Activated T-helper 1 cell treated with anti-CD3 and anti-CD28 coated beads, Interleukin-12 subunit alpha, Interleukin-12 subunit beta, Interleukin-2, Interleukin-4 antibody, amounts not matched to agents 30 ng/mL and 10 ng/mL and 1 ng/mL, durations not matched to agents 14 hours and 24 hours and 36 hours (primary cell): ENCODE measurements at places on chromosomes 2 and 18. TPM values are rescaled to one million over a fixed set of nuclear protein-coding genes. Genes with fewer than 3 reads are reported as not detected.

GRCh38 chr2:111100087-111100764 is 20.5 kb upstream of the BCL2L11 start:
- peak overlapping the region; percentile 10 for H3K27ac ChIP-seq
- H3K4me3 ChIP-seq, result no peak overlapping the region
- no peaks in the 10 kb centered on the region for H3K36me3 ChIP-seq
- H3K4me1 ChIP-seq, result peaks cover 15% of the 10 kb centered on the region
- peaks cover 43% of the 10 kb centered on the region for H3K27me3 ChIP-seq

DNA sequence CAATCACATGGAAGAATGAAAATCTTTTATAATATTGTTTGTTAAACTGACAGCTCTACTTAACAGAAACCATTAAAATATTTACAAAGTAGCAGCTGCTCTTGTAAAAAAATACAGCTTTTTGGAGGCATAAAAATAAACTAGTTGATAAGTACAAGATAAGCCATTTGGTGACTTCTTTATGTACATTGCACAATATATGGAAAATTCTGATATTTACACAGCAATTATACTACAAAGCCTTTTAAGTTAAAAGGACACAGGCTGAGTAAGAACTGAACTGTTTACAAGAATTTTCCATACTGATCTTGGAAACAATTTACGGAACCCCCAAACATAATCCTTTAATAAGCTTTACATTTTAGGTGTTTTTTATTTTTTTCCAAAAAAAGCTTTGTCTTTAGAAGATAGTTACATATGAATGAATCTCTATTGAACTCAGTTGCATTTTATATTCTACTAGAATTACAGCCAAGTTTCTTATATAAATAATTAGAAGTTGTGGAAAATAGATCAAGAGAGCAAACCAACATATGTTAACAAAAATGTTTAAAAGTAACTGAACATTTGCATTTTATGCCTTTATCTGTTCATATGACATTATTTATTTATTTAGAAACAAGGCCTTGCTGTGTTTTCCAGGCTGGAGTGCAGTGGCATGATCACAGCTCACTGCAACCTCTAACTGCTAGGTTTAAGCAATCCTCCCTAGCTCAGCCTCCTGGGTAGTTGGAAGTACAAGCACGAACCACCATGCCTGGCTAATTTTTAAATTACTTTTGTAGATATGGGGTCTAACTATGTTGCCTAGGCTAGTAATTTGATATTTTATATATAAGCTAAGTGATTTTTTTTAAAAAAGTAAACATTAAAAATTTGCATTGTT is 142.5 kb downstream of the OTX1 start:
- no peak overlapping the region for H3K27ac ChIP-seq
- no peaks in the 10 kb centered on the region for H3K36me3 ChIP-seq
- no peaks in the 10 kb centered on the region for H3K27me3 ChIP-seq
- H3K4me3 ChIP-seq, result no peak overlapping the region

UGT1A9 gene
- not detected in 2 replicates for total RNA-seq

- H3K27ac ChIP-seq, result peak overlapping the region; percentile 95
- H3K27me3 ChIP-seq, result no peaks in the 10 kb centered on the region
- peaks cover 28% of the 10 kb centered on the region for H3K36me3 ChIP-seq
- H3K4me1 ChIP-seq, result peaks cover 53% of the 10 kb centered on the region
- peak; percentile 62 for DNase-seq
- peak overlapping the region; percentile 93 for H3K4me3 ChIP-seq
Observed at GRCh38 chr2:234496055-234496834, 636 bp downstream of the ARL4C start.

GRCh38 chr18:26133652-26134051 is at the start of gene PSMA8:
Gene PSMA8 (plus strand): TSS chr18:26133869. CDS start chr18:26133966, 97 bp downstream.
- no peaks in the 10 kb centered on the region for H3K4me1 ChIP-seq
- H3K27me3 ChIP-seq, result peaks cover 3% of the 10 kb centered on the region
- H3K4me3 ChIP-seq, result peak within 1 kb of the TSS; percentile 79
- no peaks in the 10 kb centered on the region for H3K36me3 ChIP-seq
- DNase-seq, result peak; percentile 34
- peak within 1 kb of the TSS; percentile 59 for H3K27ac ChIP-seq

- H3K4me3 ChIP-seq, result no peak overlapping the region
- no peak overlapping the region for H3K27ac ChIP-seq
- H3K36me3 ChIP-seq, result peaks cover 22% of the 10 kb centered on the region
- DNase-seq, result no peak
- H3K4me1 ChIP-seq, result peaks cover 53% of the 10 kb centered on the region
Observed at GRCh38 chr18:48917579-48918517, 32.9 kb downstream of the SMAD7 start.

- H3K27me3 ChIP-seq, result no peaks in the 10 kb centered on the region
- DNase-seq, result peak; percentile 7
- peaks cover 2% of the 10 kb centered on the region for H3K36me3 ChIP-seq
- peak overlapping the region; percentile 11 for H3K4me3 ChIP-seq
Observed at GRCh38 chr2:136242687-136243277, 124.8 kb upstream of the CXCR4 start.

NEU4 gene
- total RNA-seq, result 0.61 and 0.80 TPM in 2 replicates

GRCh38 chr2:134197445-134197844 is 56.4 kb upstream of the MGAT5 start:
- no peak for DNase-seq
- H3K4me3 ChIP-seq, result no peak overlapping the region
- no peaks in the 10 kb centered on the region for H3K27me3 ChIP-seq
- H3K4me1 ChIP-seq, result peaks cover 25% of the 10 kb centered on the region

CBLN2 gene
- total RNA-seq, result not detected in 2 replicates

DNA sequence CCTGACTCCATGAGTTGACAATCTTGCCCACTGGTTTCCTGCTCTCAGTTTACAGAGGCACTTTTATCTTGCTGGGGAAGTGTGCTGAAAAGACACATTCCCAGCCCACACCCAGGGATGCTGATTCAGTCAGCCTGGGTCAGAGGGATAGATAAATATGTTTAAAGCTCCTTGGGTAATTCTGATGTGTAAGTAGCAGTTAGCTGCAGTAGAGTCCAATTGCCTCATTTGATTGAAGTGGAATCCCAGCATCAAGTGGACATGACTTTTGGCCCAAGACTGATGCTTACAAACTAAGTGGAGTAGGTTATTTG is 29.4 kb downstream of the PSD4 start:
- no peak overlapping the region for H3K4me3 ChIP-seq
- H3K27ac ChIP-seq, result no peak overlapping the region
- peaks cover 26% of the 10 kb centered on the region for H3K36me3 ChIP-seq
- no peak for DNase-seq
- peaks cover 14% of the 10 kb centered on the region for H3K4me1 ChIP-seq
- no peaks in the 10 kb centered on the region for H3K27me3 ChIP-seq

GRCh38 chr18:53056064-53056463 is 716.1 kb downstream of the DCC start:
- H3K27ac ChIP-seq, result no peak overlapping the region
- no peaks in the 10 kb centered on the region for H3K4me1 ChIP-seq
- no peaks in the 10 kb centered on the region for H3K36me3 ChIP-seq
- no peaks in the 10 kb centered on the region for H3K27me3 ChIP-seq
- no peak for DNase-seq

GRCh38 chr2:143482771-143483170 is 353.6 kb downstream of the ARHGAP15 start:
- no peaks in the 10 kb centered on the region for H3K27me3 ChIP-seq
- H3K4me1 ChIP-seq, result peaks cover 5% of the 10 kb centered on the region
- H3K4me3 ChIP-seq, result no peak overlapping the region
- peaks cover 8% of the 10 kb centered on the region for H3K36me3 ChIP-seq
